ENCODE measurements at places on chromosomes 3 and 15.

GRCh38 chr15:88233921-88234320 is 22.6 kb downstream of the NTRK3 start:
- DNase-seq: no peak

DNA sequence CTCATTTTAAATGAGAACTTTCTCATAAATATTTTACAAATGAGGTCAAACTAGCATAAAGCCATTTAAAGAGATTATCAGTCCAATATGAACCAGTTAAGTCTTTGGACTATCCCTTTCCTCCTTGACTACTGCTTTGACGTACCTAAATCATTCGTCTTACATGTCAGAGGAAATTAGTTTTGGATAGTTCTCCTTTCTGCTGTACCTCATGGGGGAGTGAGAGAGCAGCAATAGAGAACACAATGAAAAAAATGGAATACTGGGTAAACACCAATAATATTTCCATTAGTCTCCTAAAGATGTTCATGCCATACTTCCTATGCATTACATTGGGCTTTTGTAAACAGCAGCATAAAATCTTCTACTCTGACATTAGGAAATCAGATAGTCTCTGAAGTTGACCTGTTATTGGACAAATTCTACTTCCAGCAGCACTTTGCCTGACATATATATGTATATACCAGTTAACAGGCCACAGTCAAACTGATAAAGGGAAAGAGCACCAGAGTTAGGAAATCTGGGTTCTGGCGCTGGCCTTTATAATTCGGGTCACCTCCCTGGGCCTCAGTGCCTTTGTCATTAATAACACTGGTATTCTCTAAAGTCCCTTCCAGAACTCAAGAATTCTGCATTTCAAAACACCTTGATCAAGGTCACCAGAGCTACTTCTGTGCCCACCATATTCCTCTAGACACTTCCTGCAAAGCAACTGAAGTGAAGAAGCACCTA is 26.8 kb downstream of the TIMMDC1 start:
- no peak for DNase-seq

- no peak for DNase-seq
Measured at GRCh38 chr3:171255236-171255806, 204.9 kb downstream of the TNIK start.

- no peak for DNase-seq
Measured at GRCh38 chr3:148901987-148902791, 37.1 kb downstream of the CPA3 start.

GRCh38 chr3:39935261-39935660 is 125.9 kb downstream of the MYRIP start:
- DNase-seq: no peak

DNA sequence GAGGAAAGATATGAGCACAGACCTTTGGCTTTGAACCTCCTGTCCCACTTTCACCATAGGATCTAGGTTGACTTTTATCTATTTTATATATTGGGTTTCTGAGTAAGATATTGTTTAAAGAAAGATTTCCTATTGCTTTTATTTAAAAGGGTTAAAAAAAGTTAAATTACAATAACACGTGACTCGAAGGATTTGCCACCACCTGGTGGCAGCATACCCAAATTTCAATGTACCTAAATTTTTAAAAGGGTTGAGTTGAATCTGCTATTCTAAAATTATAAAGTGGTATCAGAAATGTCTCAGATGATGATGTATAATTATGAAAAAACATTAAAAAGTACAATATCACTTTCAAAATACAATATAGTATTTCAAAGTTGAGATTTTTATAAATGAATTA is 368.4 kb downstream of the MECOM start:
- DNase-seq: no peak

- no peak for DNase-seq
Measured at GRCh38 chr3:64836097-64836496, 148.3 kb upstream of the ADAMTS9 start.

GRCh38 chr3:109081746-109082510 is 36.0 kb downstream of the MORC1 start:
- no peak for DNase-seq

DNA sequence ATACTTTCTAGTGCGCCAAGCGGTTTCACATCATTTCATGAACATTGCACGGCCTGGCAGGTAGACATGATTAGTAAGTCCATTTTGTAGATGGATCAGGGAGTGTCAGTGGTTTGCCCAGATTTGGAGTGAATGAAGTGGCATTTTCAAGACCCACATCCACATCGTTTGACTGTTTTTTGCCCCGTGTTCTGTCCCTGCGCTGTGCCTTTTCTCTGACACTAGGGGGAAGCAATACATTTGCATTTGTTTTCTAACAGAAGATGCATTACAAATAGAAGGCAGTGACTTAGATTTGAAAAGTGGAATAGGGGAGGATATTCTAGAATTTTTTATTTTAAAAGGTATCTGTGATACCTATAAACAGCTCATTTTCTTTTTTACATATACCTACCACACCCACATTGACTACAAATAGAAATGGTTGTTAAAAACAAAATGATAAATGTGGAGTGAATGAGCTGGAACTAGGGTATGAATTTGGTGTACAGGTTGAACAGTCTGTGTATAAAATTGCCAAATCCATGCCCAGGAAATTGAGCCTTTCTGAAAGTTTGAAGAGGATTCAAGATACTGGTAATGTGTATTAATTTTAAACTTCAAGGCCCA is 98.0 kb downstream of the USP13 start:
- DNase-seq: no peak
